ENCODE measurements at places on chromosomes 3 and 15.

- no peak for DNase-seq
Measured at GRCh38 chr3:194370753-194371152, 1.2 kb upstream of the LRRC15 start.

DNA sequence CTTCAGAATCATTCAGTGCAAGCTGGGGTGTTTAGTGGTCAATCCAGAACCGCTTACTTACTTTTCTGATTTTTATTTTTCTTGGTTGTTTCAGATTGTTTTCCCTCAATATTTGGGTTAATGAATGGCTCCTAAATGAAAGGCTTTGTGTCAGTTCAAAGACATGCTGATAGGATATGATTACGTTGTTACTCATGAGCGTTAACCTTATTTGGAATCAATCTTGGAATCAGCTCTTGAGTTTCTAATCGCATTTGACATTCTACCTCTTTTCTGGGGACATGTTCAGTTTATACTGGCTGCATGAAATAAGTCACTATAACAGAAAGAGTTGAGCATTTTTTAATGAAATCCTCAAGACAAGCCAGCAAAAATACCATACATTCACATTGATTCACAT is 50.2 kb downstream of the ATP11B start:
- DNase-seq = no peak

- DNase-seq = no peak
Measured at GRCh38 chr3:158160958-158161357, 51.1 kb downstream of the RSRC1 start.

DNA sequence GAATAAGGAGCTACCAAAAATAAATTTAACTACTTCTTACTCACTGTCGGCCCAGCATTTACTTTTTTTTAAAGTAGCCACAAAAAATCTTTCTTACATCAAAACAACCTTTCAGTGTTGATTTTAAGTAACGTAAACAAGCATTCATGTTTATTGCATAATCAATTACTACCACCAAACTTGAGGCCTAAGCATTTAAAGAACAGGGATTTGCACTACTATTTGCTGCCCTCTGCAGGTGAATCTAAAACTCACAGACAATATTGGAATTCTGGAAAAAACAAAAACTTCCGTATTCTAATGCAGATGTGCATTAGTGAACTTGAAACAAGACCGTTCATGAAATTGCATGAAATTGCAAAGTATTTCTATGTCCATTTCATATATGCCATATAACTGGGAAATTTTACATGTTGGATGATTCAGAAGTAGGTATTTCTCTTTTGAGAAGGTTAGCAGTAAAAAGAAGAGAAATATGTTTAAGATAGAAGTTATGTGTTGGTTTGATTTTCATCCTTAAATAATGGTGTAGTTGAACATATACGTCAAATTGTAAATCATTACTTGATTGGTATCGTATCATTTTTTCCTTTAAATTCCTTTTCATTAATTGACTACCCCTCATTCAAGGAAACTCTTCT is 55.6 kb downstream of the CGGBP1 start:
- peak; percentile 30 for DNase-seq

DNA sequence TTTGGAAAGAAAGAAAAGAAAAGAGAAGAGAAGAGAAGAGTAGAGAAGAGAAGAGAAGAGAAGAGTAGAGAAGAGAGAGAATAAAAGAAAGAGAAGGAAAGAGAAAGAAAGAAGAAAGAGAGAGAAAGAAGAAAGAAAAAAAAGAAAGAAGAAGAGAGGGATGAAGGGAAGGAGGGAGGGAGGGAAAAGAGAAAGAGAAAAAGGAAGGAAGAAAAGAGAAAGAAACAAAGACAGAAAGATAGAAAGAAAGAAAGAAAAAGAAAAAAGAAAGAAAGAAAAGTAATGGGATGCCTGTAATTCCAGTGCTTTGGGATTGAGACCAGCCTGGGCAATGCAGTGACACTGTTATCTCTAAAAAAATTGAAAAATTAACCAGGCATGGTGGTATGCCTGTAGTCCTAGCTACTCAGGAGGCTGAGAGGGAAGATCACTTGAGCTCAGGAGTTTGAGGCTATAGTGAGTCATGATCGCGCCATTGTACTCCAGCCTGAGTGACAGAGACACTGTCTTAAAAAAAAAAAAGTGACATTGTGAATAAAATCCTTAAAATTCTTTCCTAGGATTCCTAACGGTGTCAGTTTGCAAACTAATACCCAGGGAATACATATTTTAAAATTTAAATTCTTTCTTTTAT is 1.7 kb downstream of the RASL12 start:
- no peak for DNase-seq

GRCh38 chr15:50330921-50331320 is 24.1 kb downstream of the GABPB1 start:
- no peak for DNase-seq

GRCh38 chr3:65953881-65954733 is 84.6 kb downstream of the MAGI1 start:
- DNase-seq = no peak

DNA sequence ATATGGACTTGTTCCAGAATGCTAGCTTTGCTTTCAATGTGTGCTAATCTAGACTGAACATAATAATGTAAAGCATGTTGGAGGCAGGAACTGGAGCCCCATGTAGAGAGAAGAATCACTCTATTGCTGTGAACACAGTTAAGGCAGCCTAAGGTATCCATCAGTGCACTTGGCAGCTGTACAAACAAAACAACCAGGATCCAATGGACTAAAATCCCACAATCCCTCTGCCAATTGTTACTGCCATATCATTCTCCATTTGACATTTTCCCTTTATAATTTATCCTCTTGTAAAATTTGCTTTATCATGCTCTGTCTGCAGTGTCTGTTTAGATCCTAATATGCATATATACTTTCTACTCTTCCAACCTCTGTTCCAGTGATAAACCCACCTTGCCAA is 756.8 kb upstream of the LMCD1 start:
- DNase-seq = no peak

- DNase-seq = no peak
Measured at GRCh38 chr3:158765518-158766205, 33.4 kb upstream of the RARRES1 start.

GRCh38 chr15:96416934-96417759 is 86.6 kb downstream of the NR2F2 start:
- DNase-seq = no peak

DNA sequence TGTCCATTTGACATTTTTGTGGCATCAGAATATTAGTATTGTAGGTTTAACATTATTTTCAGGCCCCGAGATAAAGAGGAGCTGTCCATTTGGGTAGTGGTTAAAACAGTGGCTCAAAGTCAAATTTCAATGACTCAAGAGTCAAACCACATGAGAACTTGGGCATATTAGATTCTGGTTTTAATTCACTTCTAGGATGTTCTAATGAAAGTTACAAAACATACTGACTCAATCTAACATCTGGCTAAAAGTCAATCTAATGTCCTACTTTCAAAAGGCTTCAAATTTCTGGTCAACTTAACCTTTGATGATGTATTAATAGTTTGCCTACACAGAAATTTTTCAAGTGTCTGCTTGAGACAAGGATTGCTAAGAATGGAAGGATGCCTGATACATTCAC is 112.4 kb downstream of the ABI3BP start:
- DNase-seq = no peak

DNA sequence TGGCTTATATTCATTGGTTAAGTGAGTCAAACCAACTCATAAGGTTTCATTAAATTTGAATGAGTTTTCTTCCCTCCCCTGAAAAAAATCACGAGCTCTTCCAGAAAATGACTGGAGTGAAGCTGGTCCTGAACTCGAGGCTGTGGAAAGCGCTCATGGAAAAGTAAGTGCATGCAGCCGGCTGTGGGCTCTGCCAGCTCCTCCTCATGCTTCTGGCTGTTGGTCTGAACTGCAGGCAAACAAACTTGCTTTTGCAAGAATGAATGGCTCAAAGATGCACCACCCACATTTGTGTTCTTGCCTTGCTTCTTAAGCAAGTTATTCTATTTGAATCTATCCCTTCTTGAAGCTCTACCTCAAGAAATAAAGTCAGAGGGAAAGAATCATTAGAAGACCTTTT is 6.2 kb downstream of the ETV5 start:
- DNase-seq = no peak

GRCh38 chr15:69988541-69989225 is 109.0 kb downstream of the TLE3 start:
- DNase-seq = no peak

DNA sequence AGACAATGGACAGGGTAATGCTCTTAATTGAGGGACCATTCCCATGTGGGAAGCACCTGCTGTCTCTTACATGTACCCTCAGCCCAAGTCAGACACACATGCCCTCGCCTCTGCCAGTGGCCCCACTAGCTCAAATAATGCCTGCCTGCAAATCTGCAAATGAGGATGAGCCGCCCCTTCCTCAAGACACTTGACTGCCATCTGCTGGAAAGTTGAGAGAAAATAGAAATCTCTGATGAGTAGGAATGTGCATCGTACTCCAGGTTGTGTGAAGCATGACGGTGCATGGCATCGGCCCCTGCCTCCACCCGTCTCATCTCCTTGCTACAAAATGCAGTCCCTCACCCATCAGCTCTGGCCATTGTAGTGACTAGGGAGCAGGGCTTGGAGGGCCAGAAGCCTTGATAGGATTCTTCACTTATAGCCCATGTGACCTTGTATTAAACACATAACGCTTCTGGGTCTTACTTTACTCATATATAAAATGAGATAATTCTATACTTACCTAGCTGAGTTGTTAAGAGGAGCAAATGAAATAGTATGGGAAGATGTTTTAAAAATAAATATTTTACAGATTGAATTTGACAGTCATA is 6.3 kb upstream of the SCN5A start:
- peak; percentile 68 for DNase-seq

GRCh38 chr15:84603630-84604379 is 3.0 kb downstream of the ZSCAN2 start:
- peak; percentile 83 for DNase-seq

DNA sequence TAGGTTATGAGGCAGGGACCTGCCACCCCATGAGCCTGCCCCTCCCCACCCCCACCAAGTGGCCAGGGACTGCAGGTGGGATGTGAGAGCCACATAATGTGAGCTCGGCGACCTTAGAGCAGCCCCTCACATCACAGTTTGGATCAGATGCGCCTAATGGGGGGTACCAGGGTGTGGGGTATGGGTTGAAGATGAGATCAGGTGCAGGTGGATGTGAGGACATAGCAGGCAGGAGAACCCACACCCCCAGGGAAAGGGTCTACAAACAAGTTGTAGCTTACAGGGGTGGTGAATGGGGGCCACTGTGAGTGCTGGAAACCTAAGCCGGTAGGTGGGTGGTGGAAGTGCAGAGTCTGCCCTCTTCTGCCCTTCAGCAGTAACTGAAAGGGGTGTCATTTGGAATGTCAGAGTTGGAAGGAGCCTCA is 94.0 kb downstream of the CORO2B start:
- no peak for DNase-seq

DNA sequence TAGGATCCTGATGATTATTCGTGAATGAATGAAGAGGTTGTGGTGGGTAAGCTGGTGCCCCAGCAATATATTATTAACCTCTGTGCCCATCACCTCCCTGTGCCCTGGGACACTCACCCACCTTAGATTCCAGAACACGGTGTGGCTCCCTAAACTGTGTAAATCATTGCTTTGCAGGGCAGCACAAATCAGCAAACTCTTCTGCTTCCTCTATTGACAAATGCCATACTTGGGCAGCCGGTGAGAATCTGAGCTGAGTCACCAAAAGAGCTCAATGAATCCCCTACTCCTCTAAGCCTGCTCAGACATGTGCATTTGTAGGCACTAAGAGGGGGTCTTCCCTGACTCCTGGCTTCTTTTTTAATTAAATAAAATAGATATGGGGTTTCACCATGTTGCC is 15.7 kb downstream of the UQCC5 start:
- no peak for DNase-seq

DNA sequence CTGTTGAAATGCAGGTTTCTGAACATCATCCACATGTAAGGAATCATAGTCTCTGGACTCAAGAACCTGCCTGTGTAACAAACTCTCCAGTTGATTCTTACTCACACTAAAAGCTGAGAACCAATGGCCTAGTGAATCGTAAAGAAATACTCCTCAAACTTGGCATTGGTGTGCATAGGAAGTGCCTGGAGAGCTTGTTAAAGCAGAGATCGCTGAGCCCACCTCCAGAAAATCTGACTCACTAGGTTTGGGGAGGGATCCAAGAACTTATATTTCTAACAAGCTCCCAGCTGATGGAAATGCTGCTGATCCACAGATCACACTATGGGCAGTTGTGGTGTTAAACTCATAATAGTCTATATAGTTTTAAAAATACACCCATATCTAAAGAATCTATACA is 55.8 kb upstream of the LMCD1 start:
- DNase-seq = no peak

- no peak for DNase-seq
Measured at GRCh38 chr15:63165166-63165859, 8.0 kb upstream of the RPS27L start.

GRCh38 chr3:94709249-94709902 is 646.5 kb downstream of the NSUN3 start:
- DNase-seq = no peak

DNA sequence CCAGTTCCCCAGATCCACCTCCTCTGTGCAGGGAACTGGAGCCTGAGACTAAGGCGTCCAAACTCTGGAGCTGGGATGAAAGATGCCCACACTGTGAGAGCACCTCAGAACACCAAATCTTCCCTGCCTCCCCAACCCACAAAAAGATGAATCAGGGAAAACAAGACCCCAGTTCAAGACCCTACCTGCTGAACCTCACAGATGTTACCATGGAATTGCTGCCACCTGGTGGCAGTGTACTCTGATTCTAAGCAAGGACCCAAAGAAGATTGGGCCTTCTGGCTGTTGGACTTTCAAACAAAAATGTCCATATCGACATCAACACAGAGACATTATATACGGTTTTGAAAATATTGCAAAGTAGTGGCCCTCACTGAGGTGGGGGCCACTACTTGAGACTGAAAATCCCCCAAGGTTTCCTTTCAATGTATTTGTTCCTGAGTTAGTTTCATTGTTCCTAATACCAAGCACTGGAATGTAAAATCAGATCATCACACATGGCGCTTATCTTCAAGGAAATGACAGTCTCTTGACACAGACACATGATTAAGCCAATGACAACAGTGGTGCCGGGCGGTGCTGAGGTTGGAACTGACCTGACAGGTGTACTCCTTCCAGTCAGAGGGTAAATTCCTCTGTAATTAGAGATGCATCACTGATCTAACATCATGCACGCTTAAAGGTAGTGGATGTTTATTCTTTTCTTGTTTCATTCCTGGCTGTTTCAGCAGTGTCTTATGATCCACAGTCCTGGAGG is 67.6 kb downstream of the SLC6A11 start:
- DNase-seq = peak; percentile 9

- DNase-seq = no peak
Measured at GRCh38 chr3:61814674-61815073, 253.3 kb downstream of the PTPRG start.

- DNase-seq = no peak
Measured at GRCh38 chr3:97105989-97106651, 291.7 kb downstream of the EPHA6 start.

GRCh38 chr3:60998858-60999257 is 252.4 kb downstream of the FHIT start:
- no peak for DNase-seq

- DNase-seq = no peak
Measured at GRCh38 chr3:73270839-73271483, 209.5 kb downstream of the EBLN2 start.

DNA sequence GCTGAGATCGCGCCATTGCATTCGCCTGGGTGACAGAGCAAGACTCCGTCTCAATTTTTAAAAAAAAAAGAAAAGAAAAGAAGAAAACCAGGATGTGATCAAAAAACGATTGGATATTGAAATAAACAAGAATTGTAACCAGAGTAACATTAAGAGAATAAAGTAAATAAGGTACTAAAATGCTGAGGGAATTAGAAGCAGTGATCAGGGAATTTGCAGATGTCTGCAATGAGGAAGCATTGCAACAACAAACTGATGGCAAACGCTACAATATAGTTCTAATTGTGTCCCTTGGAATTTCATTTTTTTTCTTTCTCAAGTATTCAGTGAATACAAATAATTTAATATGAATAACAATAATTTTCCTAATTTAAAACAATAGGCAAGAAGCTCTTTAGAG is 1077.5 kb downstream of the TBL1XR1 start:
- no peak for DNase-seq

Data from NT2/D1 (cell line).